ENCODE measurements at places on chromosomes 12 and 14. TPM values are rescaled to one million over a fixed set of nuclear protein-coding genes. Genes with fewer than 3 reads are reported as not detected.
A peak's percentile ranks its signal among the peaks of the same experiment; 100 is the strongest.

Gene LMNTD1
- not detected for total RNA-seq

Gene ITGB7
- 4.3 TPM for total RNA-seq

Gene KRT1
- not detected for total RNA-seq

Gene RPGRIP1
- not detected for total RNA-seq

Gene FAM161B
- total RNA-seq, result 1.7 TPM

DNA sequence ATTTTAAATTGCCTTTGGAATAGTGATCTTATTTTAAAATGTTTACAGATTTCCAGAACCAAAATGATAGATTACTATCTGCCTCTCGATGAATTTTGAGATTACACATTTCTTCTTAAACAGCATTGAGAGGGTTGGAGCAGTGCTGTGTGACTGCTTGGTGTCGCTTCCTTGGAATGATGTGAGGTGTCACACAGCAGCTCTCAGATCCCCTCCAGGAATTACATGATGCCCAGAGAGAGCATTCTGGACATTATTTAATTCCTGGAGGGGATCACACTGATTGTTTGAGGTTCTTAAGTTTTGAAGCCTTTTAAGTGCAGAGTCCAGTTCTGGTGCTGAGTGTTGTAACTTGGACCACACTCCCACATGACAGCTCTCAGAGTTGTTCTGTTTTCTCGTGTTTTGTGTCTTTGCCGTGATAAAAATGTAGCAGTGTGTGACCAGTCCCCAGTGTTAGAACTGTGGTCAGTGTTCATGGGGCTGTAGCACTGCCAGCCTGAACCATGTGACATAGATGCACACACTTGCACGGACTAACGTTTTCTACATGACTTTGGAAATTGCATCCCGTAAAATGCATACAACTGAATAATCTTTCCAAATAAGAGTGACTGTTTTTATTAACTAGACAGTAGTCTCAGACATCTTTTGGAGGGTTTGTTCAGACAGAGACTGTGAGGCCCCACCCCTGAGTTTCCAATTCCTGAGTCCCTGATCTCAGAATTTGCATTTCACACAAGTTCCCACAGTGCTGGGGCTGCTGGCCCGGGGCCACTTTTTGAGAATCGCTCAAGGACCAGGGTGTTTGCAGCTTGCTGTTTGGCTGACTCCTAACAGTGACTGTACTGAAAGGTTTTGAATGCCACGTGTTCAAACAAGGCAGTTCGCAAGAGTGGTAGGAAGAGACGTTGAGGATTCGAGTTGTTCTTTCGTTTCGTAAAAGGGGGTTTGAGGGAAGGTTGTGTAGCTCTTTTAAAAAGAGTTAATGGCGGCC, 26.0 kb downstream of the XRCC3 start:
- H3K27ac ChIP-seq, result no peak overlapping the region
- H3K4me3 ChIP-seq, result no peak overlapping the region
- H3K4me1 ChIP-seq, result no peaks in the 10 kb centered on the region
- H3K36me3 ChIP-seq, result peaks cover 45% of the 10 kb centered on the region
- DNase-seq, result no peak

GRCh38 chr14:77258566-77258965, 12.4 kb downstream of the NGB start:
- no peak overlapping the region for H3K4me3 ChIP-seq
- H3K27ac ChIP-seq, result no peak overlapping the region
- peaks cover 82% of the 10 kb centered on the region for H3K27me3 ChIP-seq

- no peaks in the 10 kb centered on the region for H3K36me3 ChIP-seq
- H3K4me1 ChIP-seq, result peaks cover 9% of the 10 kb centered on the region
- no peaks in the 10 kb centered on the region for H3K27me3 ChIP-seq
- no peak overlapping the region for H3K27ac ChIP-seq
- DNase-seq, result peak; percentile 74
- H3K4me3 ChIP-seq, result no peak overlapping the region
Measured at GRCh38 chr12:124837958-124838803, 25.5 kb downstream of the SCARB1 start.

GRCh38 chr12:22042976-22043669, 2.9 kb upstream of the CMAS start:
- H3K4me3 ChIP-seq, result peak overlapping the region; percentile 34
- no peaks in the 10 kb centered on the region for H3K27me3 ChIP-seq
- peaks cover 15% of the 10 kb centered on the region for H3K36me3 ChIP-seq
- peak overlapping the region; percentile 48 for H3K27ac ChIP-seq
- DNase-seq, result no peak
- H3K4me1 ChIP-seq, result peaks cover 35% of the 10 kb centered on the region

- no peak overlapping the region for H3K4me3 ChIP-seq
- peaks cover 14% of the 10 kb centered on the region for H3K4me1 ChIP-seq
- H3K36me3 ChIP-seq, result no peaks in the 10 kb centered on the region
- H3K27me3 ChIP-seq, result no peaks in the 10 kb centered on the region
Measured at GRCh38 chr14:24921903-24922302, 128.0 kb downstream of the STXBP6 start.

DNA sequence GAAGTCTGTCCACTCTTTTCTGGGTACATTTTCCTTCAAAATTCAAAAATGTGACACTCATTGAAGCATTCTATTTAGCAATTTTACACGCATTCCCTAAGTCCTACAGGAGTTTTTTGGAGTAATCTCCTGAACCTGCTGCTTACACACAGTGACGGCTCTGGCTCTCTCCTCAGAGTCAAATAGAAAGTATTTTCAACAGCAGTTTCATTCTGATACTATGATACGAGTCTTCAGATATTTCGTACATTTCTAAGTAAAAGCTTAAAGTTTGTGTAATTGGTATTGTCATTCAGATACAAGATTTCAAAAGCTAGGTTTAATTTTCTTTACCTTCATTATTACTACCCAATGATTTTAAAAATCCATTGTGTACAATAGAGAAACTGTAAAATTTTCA, 36.4 kb downstream of the PIWIL1 start:
- H3K4me1 ChIP-seq, result no peaks in the 10 kb centered on the region
- no peaks in the 10 kb centered on the region for H3K36me3 ChIP-seq
- no peak for DNase-seq
- H3K4me3 ChIP-seq, result no peak overlapping the region
- H3K27me3 ChIP-seq, result no peaks in the 10 kb centered on the region
- H3K27ac ChIP-seq, result no peak overlapping the region

GRCh38 chr14:35046751-35047536, 872 bp downstream of the FAM177A1 start:
- DNase-seq, result no peak
- H3K36me3 ChIP-seq, result peaks cover 27% of the 10 kb centered on the region
- H3K27me3 ChIP-seq, result no peaks in the 10 kb centered on the region
- H3K4me1 ChIP-seq, result peaks cover 22% of the 10 kb centered on the region

- no peaks in the 10 kb centered on the region for H3K27me3 ChIP-seq
- no peak overlapping the region for H3K4me3 ChIP-seq
- no peak for DNase-seq
- H3K4me1 ChIP-seq, result peaks cover 15% of the 10 kb centered on the region
- H3K27ac ChIP-seq, result no peak overlapping the region
Measured at GRCh38 chr12:94286583-94287244, 138.3 kb downstream of the PLXNC1 start.

DNA sequence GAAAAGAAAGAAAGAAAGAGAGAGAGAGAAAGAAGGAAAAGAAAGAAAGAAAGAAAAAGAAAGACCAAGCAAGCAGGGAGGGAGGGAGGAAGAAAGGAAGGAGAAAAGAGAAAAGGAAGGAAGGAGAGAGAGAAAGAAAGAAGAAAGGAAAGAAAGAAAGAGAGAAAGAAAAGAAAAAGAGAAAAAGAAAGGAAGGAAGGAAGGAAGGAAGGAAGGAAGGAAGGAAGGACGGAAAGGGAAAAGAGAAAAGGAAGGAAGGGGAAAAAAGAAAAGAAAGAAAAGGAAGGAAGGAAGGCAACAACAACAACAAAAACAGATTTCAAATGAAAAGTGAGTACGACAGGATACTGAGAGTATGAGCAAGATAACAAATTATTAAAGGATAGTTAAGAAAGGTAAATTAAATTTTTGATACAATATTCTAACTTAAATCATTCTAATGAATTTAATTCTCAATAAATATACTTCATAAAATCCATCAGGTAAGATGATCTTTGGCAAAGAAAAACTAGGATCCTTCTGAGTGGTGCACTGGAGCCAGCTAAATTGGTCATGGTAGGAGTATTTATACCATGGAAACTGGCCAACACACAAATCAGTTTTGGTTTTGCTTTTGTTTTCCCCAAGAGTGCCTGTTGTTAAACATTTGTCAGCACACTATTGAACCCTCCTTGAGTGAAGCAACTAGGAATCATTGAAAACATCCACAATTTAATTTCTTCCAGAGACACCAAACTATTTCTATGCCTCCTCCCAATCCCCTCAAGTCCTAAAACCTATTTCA, 56.1 kb upstream of the DYRK2 start:
- no peaks in the 10 kb centered on the region for H3K27me3 ChIP-seq
- H3K4me1 ChIP-seq, result peaks cover 47% of the 10 kb centered on the region
- peak; percentile 45 for DNase-seq

GRCh38 chr14:96100161-96101064, 61.3 kb downstream of the C14orf132 start:
- no peaks in the 10 kb centered on the region for H3K36me3 ChIP-seq
- H3K27me3 ChIP-seq, result peaks cover 12% of the 10 kb centered on the region
- H3K4me1 ChIP-seq, result peaks cover 6% of the 10 kb centered on the region

- no peaks in the 10 kb centered on the region for H3K27me3 ChIP-seq
- no peak overlapping the region for H3K4me3 ChIP-seq
- H3K4me1 ChIP-seq, result no peaks in the 10 kb centered on the region
- H3K27ac ChIP-seq, result no peak overlapping the region
- no peak for DNase-seq
Measured at GRCh38 chr12:130083002-130083401, 79.3 kb upstream of the FZD10 start.

DNA sequence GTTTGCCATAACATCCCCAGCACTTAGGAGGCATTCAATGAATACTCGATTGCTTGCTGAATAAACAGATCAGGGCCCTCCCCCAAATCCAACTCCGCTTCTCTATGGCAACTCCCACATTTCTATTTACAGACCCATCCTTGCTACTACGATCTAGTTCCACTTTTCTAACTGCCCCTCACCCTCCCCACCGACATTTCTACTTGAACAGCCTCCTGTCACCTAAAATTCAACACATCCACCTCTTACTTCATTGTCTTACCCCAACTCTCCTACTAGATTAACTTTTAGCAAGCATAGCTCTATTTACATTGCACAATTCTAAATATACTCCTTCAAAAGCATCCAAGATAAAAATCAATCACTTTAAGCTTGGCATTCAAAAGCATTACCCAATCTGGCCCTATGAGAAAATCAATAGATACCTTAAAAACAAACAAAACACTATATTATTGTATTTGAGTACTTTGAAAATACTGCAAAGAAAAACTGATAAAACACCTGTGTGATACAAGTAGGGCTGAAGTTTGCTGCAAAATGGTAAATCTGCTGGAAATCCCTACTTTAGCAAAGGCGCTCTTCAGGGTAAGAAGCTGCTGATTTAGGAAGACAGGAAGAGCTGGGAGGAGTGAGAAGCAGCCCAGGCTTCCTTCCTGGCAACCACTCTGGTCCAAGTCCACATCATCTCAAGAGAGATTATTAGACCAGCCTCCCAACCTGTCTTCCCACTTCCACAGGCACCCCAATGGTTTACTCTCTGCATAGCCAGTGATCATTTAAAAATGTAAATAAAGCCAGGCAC, 96.4 kb downstream of the HECTD4 start:
- H3K36me3 ChIP-seq, result no peaks in the 10 kb centered on the region
- no peak overlapping the region for H3K4me3 ChIP-seq
- DNase-seq, result no peak
- no peaks in the 10 kb centered on the region for H3K4me1 ChIP-seq

GRCh38 chr14:36303960-36304359, 16.5 kb downstream of the MBIP start:
- no peaks in the 10 kb centered on the region for H3K27me3 ChIP-seq
- no peaks in the 10 kb centered on the region for H3K4me1 ChIP-seq

- no peak overlapping the region for H3K4me3 ChIP-seq
- peaks cover 2% of the 10 kb centered on the region for H3K36me3 ChIP-seq
- H3K27me3 ChIP-seq, result no peaks in the 10 kb centered on the region
- peak; percentile 42 for DNase-seq
Measured at GRCh38 chr12:30806989-30807694, 52.4 kb upstream of the CAPRIN2 start.

DNA sequence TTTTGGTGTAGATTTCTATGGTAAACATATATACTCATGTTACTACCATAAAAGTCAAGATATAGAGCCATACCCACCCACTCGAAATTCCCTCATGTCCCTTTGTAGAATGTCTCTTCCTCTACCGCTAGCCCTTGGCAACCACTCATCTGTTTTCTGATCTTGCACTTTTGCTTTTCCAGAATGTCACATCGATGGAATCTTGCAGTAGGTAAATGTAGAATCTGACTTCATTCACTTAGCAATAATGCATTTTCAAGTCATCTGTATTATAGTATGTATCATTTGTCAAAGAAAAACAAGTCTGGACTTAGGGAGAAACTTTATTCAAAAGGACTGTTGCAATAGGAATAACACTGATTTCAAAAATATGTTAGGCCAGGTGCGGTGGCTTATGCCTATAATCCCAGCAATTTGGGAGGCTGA, 19.3 kb upstream of the CLEC2D start:
- peaks cover 40% of the 10 kb centered on the region for H3K4me1 ChIP-seq
- peak overlapping the region; percentile 78 for H3K4me3 ChIP-seq
- peak overlapping the region; percentile 73 for H3K27ac ChIP-seq
- DNase-seq, result no peak

DNA sequence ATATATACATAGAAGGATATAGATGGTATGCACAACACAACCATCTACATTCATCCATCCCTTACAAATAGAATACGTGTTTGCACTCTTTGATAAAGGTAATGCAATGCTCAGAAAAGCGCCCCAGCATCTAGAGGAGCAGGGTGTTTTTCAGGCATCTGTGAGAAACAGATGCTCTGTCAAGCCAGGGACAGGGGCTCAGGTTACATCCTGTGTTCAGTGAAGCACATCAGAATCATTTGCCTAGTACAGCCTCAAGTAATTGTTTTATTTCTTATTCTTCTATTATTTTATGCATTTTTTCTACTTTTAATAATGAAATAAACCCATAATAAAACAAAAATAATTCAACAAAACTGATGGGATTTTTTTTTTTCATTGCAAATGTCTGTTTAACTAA, 50.5 kb upstream of the HIF1A start:
- no peaks in the 10 kb centered on the region for H3K36me3 ChIP-seq
- no peak overlapping the region for H3K4me3 ChIP-seq

- no peaks in the 10 kb centered on the region for H3K36me3 ChIP-seq
- no peak overlapping the region for H3K27ac ChIP-seq
- peaks cover 49% of the 10 kb centered on the region for H3K27me3 ChIP-seq
- H3K4me3 ChIP-seq, result no peak overlapping the region
Measured at GRCh38 chr12:116614194-116614915, 55.2 kb downstream of the MAP1LC3B2 start.
